Activated CD8-positive, alpha-beta T cell treated with anti-CD3 and anti-CD28 coated beads for 36 hours (primary cell): ENCODE measurements at places on chromosomes 4 and X.

DNA sequence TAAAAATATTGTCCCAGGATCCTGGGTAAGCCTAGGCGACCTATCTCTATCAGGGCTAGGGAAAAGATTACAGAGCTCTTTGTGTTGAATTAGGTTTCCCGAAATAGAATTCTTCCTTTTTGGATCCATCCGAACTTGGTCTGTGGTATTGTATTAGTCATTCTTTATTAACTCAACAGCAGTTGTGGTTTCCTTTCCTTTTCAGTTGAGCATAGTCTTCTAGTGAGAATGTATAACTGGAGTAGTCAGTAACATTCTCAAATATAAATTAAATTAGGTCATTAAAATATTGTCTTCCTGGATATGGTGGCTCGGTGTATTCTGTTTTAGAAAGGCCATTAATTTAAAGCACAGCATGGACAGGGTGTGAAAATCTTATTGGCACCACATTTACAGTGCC lies 520.4 kb downstream of the NLGN4X start:
- no peak for DNase-seq

GRCh38 chrX:50117476-50117875 lies 83.3 kb downstream of the AKAP4 start:
- no peak for DNase-seq

- DNase-seq = no peak
Measured at GRCh38 chr4:25080571-25080970, 49.8 kb upstream of the LGI2 start.

DNA sequence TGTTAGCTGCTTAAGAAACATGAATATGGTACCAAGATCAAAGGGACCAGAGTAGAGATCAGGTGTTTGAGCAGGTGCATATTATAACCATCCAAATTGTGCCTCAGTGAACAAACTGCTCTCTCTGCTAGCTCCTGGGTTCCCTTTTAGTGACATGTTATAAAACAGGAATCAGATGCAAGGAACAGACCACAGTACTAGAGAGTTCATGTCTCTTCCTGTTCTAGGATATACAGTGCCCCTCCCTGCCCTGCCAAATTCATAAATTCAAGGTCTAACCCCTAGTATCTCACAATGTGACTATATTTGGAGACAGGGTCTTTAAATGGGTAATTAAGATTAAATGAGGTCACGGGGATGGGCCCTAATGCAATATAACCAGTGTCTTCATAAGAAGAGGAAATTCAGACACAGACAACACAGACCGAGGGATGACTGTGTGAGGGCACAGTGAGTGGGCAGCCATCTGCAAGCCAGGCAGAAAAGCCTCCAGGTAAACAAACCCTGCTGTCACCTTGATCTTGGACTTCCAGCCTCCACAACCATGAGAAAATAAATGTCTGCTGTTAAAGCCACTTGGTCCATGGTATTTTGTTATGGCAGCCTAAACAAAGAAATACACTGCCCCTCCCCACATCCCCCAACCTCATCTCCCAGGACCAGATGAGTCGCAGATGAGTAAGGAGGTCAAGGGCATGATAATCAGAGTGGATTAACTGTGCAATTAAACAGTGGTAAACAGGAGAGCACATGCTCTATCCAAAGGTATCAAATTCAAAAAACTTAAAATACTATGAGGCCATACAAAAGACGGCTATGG lies 82.5 kb downstream of the RBM47 start:
- DNase-seq = no peak
